CD8-positive, alpha-beta T cell (primary cell): ENCODE measurements at places on chromosomes 7 and 10. TPM values are rescaled to one million over a fixed set of nuclear protein-coding genes. Genes with fewer than 3 reads are reported as not detected.

- DNase-seq = peak; percentile 40
Measured at GRCh38 chr7:114921631-114922025, 266 bp upstream of the MDFIC start.

GRCh38 chr7:95996886-95997285 lies 224.5 kb downstream of the DYNC1I1 start:
- no peak for DNase-seq

DNA sequence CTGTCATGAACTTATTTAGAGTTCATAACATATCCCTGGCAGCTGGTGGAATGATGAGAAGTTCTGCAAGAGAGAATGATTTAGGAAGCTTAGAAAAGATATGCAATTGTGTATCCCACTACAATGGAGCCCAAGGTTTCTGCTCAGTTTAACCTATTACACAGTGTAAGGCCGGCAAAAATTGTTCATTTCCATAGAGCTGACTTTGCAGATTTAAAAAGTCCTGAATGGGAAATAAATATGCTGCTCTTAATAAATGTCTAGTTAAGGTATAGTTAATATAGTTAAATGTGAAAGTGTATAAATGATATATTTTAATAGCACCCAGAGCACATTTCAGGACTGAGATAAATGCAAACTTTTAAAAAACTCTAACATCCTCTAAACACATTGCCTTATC lies 149.9 kb downstream of the EVX1 start:
- no peak for DNase-seq

GRCh38 chr7:23633417-23633816 lies 36.2 kb downstream of the CCDC126 start:
- DNase-seq = no peak

- peak; percentile 11 for DNase-seq
Measured at GRCh38 chr10:5999440-6000165, 22.3 kb upstream of the IL15RA start.

DNA sequence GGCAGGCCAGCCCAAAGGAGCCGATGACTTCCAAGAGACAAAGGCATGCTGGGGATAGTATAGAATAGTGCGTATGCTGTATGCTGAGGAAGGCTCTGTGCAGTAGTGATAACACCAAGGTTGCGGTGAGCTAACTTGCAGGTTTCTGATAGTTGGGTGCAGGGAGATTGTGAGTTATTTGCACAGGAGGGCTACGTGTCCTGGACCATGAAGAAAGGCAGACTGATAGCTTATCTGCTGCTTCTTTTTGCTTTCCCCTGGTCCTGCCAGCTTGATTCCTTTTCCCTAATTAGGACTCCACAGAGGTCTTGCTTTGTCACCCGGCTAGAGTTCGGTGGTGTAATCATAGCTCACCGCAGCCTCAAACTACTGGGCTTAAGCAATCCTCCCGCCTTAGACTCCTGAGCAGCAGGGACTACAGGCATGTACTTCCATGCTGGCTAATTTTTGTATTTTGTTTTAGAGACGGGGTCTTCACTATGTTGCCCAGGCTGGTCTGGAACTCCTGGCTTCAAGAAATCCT lies 43.9 kb upstream of the ARHGAP12 start:
- DNase-seq = no peak

DNA sequence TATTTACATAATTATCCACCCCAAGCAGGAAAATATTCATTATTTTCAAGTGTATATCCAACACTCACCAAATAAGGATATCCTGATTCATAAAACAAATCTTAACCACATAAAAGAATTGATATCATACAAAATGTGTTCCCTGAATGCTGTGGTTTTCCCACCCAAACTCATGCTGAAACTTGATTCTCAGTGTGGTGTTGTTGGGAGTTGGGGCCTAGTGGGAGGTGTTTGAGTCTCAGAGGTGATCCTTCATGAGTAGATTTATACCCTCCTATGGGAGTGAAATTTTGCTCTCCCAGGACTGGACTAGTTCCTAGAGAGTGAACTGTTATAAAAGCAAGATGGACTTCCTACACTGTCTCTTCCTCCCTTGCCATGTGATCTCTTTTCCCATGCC lies 1028.3 kb downstream of the SORCS1 start:
- DNase-seq = no peak

DNA sequence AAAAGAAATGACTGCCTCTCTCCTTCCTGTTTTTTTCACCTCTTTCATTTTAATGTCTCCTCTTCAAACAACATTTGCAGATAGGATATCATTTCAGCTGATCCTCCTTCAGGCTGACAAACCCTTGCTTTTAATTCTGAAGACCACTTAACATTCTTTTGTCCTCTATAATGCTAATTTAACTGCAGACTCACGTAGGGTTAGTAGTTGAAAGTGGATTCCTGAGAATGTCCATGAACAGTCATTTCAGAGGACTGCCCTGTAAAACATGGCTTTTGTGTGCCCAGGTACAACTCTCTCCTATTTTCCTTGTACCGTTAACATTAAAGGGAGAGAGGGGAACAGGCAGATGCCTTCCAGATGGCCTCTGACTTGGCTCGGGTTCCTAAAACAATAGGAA lies 524.4 kb downstream of the SDK1 start:
- DNase-seq = no peak

DNA sequence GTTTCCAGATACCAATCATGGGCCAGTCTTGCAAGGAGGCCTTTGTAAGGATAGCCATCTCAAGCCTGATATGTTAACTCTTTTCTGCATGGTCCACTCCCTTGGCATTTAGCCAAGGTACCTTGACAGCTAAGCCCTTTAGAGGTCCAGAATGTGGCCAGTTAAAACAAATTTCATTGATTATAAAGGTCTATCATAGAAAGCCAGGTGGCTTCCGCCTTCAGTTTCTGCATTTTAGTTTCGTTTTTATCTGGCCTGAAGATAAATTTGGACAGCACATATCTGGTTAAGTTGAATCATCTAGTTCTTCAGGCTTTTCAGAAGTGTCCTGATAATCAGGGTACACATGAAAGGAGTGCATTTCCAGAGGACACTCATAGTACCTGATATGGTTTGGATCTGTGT lies 30.7 kb downstream of the ANKIB1 start:
- no peak for DNase-seq

- no peak for DNase-seq
Measured at GRCh38 chr7:100087055-100087750, 1.6 kb upstream of the COPS6 start.

DNA sequence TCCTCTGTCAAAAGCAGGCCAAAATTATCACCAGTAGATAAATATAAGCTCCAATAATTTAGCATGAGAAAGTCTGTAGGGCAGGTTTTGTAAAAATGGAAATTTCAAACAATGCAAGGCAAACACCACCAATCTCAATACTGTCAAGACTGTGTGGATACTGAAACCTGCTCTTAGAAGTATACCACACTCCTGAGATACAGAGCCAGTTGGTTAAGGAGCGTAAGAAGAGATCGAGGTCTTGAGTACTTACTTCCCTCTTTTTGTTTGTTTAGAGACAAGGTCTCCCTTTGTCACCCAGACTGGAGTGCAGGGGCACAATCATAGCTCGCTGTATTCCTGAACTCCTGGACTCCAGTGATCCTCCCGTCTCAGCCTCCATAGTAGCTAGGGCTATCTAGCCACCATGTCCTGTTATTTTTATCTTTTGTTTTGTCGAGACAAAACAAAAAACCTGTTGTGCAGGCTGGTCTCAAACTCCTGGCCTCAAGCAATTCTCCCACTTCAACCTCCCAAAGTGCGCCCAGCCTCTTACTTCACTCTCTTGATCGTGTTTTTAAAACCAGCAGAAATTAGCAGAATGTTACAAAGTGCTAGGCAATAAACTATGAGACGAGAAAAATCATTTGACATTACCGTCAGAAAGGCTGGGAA lies 205.7 kb downstream of the PARD3 start:
- DNase-seq = no peak

DNA sequence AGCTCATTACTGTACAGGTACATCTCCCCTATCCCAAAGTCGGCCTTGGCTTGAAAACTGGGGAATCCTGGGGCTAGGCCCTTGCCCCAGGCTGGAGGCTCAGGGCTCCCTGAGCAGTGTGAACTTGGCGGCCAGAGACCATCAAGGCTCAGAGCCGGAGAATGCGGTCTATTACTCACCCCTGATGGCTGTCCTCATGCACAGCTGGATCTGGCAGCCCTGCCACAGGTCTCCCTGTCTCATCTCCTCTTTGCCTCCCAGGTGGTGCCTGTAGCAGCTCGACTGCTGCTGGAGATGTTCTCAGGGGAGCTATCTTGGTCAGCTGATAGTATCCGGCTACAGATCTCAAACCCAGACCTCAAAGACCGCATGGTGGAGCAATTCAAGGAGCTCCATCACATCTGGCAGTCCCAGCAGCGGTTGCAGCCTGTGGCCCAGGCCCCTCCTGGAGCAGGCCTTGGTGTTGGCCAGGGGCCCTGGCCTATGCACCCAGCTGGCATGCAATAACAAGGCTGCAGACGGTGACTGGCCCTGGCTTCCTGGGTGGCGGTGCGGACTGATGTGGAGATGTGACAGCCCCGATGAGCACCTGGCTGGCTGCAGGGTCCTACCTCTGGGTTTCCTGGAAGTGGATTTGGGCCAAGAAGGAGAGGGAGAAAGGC lies 10.7 kb downstream of the IRF5 start:
- no peak for DNase-seq

GRCh38 chr10:38038107-38038931 lies 27.8 kb downstream of the ZNF33A start:
- DNase-seq = no peak

GRCh38 chr7:94525923-94526322 lies 16.3 kb downstream of the CASD1 start:
- no peak for DNase-seq

DNA sequence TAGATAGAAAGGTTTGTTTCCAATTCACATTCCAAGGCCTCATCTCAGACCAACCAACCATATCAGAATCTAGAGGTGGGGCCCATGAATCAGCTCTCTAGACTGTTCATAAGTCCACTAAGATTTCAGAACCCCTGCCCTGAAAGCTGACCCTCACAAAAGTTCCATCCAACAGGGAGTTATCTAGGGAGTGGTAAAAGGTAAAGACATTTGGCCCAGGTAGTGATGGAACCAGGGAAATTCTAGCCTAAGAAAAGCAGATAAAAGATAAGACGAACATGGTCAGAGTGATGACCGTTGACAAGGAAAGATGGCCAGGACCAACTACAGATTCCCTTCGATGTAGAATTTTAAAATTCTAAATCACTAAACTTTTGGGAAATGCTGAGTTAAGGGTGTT lies 198.0 kb upstream of the NEBL start:
- no peak for DNase-seq

DNA sequence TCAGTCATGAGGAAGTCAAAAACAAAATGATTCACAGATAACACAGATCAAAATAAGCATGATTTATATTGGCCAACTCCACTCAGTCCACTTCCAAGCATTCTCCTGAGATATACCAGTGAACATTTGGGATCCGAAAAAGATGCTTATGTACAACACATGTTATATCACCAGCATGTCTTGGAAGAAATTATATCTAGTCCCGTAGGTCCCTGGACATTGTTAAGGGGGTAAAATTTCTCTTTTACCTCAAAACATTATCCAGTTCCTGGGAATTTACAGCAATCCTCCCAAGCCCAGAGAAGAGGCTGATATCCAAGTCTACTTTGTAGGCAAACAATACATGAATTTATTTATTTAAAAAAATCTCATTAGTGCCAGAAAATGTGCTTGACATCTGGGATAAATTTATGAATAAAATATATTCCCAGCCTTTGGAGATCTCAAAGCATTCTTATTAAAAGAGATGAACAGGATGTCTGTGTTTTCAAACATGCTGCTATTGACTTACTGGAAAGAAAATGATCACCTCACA lies 582.2 kb upstream of the ZWINT start:
- DNase-seq = no peak

GRCh38 chr7:7351832-7352231 lies 169.5 kb downstream of the C1GALT1 start:
- DNase-seq = no peak

GRCh38 chr10:126732308-126732707 lies 61.8 kb upstream of the C10orf90 start:
- no peak for DNase-seq

- no peak for DNase-seq
Measured at GRCh38 chr10:49594594-49594993, 15.5 kb upstream of the SLC18A3 start.

GRCh38 chr7:151006590-151007300 lies 15.9 kb downstream of the NOS3 start:
- no peak for DNase-seq

DNA sequence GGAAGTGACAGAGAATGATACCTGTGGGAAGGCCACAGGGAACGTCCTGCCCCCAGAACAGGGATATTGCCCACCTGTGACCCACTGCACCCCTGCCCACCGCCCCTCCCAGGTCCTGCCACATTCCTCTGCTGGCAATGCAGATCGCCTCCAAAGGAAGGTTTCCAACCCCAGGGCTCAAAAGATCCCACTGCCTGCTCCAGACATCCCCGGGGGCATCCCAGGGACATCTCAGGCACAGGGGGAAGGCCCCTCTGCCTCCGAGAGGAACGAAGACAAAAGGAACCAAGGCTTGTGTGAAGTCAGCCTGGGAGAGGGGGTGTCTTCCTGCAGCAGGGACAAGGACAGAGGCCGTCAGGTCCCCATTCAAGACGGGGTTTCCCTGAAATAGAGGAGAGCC lies 28.5 kb downstream of the NUDT1 start:
- DNase-seq = no peak

DNA sequence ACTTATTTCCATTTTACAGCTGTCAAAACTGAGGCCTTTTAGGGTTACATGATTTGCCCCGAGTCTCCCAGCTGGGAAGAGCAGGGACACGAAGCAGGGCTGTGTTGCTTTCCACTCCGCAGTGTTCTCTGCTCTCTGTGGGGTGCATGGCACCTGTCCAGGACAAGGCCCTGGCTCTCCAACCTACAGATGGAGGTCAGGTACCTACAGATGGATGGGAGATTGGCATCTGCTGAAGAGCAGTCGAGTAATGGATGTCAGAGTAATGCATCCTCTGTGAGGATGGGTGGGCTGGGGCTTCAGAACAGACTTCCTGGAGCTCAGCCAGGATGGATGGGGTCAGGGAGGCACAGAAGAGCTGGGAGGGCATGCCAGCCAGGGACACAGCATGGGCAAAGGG lies 85.0 kb downstream of the EMX2 start:
- peak; percentile 17 for DNase-seq

DNA sequence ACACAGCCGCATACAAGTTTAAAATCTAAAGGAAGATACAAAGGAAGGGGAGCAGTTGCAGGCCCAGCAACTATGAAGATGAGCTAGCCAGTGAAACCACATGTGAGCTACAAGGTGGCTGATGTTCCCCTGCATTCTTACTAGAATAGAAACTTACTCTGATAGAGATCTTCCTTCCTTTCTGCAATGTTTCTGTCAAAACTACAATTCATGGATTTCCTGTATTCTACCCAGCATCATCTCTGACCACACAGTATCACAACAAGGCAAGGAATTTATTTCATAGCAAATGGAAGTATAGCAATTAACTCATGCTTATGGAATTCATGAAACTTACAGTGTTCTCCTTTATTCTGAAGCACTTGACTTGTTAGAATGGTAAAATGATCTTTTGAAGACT lies 68.7 kb upstream of the AASS start:
- no peak for DNase-seq

ARHGEF35 gene
- 0.84 TPM for total RNA-seq

CDK14 gene
- 0.19 TPM for total RNA-seq

SVOPL gene
- total RNA-seq = 0.61 TPM

SGPL1 gene
- total RNA-seq = 15.5 TPM

DOCK4 gene
- total RNA-seq = 0.17 TPM

GPR85 gene
- total RNA-seq = not detected

FGL2 gene
- not detected for total RNA-seq

GPR37 gene
- not detected for total RNA-seq

ADK gene
- 20.7 TPM for total RNA-seq

GPR26 gene
- total RNA-seq = not detected

SHTN1 gene
- not detected for total RNA-seq

TMEM140 gene
- total RNA-seq = 18.8 TPM

SLC16A12 gene
- total RNA-seq = not detected

SEC31B gene
- total RNA-seq = 57.5 TPM

EN2 gene
- total RNA-seq = not detected
